ENCODE measurements at places on chromosomes 5 and 9. TPM values are rescaled to one million over a fixed set of nuclear protein-coding genes. Genes with fewer than 3 reads are reported as not detected.

- DNase-seq, result peak; percentile 51
These were observed 74.9 kb downstream of the MACROH2A1 start for GRCh38 chr5:135324160-135324559.

- DNase-seq, result no peak
These were observed 584.5 kb upstream of the DMAC1 start for GRCh38 chr9:8384091-8384490.

NPR2 gene
- total RNA-seq, result 26.1 TPM

GRCh38 chr9:137988051-137988450 is 110.5 kb downstream of the CACNA1B start:
- DNase-seq, result peak; percentile 47

DNA sequence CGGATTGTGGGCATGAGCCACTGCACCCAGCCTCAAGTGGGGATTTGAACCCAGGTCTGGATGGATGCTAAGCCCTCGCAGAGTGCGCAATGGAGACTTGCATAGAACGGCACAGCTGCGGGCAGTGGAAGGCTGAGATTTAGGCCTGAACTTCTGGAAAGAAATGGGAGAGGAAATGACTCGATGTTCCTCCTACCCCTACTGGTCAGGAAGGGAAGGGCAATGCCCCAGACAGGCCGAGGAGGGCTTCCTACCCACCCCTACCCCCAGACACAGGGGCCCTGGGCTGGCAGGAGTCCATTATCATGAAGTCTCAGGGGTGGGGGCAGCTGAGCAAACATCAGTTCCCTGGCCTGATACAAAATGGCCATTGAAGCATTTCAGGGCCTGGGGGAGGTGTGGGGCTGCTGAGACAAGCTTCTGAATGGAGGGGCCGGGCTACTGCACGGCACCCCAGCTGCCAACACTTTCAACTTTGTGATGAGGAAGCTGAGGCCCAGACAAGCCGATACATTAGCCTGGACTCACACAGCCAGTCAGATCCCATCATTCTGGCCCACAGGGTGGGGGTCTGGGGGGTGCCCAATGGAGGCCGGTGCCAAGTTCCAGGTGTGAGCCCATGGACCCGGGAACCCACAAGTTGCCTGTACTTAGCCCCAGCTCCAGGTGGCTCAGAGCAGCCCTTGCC is 13.5 kb upstream of the WDR38 start:
- DNase-seq, result no peak

C9 gene
- not detected for total RNA-seq

TEX10 gene
- 33.6 TPM for total RNA-seq

- DNase-seq, result no peak
These were observed 11.0 kb downstream of the CFAP95 start for GRCh38 chr9:69831611-69832010.

GRCh38 chr5:126988021-126988569 is 42.3 kb downstream of the MARCHF3 start:
- DNase-seq, result no peak

FOXE1 gene
- total RNA-seq, result 0.48 TPM

DNA sequence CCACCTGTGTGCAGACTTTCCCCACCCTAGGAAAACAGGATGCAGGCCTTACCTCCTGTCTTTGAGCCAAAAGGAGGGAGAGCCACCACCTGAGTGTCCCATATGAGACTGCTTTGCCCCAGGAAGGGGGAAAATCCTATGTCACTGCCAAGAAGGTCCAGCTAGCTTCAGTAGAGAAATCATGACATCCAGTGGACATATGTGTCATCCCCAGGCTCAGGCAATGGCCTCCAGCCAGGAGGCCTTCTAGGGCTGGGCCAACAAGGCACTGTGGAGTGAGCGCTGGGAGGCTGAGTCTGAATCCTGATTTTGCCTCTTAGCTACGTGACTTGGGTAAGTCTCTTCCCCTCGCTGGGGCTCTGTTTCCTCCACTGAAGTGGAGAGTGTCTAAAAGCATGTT is 60.2 kb downstream of the SMIM23 start:
- DNase-seq, result no peak

PCDHA3 gene
- 0.89 TPM for total RNA-seq

DNA sequence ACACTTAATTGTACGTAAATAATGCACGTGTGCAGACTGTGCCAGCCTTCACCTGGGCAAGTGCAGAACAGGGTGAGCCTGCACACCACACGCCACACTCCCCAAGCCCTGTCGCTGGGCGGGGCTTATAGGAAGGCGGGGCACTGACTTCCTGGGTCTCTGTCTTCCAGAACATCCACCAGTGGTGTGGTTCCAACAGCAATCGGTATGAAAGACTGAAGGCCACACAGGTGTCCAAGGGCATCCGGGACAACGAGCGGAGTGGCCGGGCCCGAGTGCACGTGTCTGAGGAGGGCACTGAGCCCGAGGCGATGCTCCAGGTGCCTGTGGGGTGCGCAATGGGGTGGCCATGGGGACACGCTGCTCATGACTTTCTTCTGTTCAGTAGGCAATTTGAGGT is 44.2 kb downstream of the GSN start:
- DNase-seq, result peak; percentile 58

GRCh38 chr5:95392593-95393182 is 1.5 kb downstream of the FAM81B start:
- DNase-seq, result no peak

CCT5 gene
- 140 TPM for total RNA-seq

UBE2B gene
- 65.3 TPM for total RNA-seq

FBXW11 gene
- 49.7 TPM for total RNA-seq

PPP3R2 gene
- total RNA-seq, result not detected

LECT2 gene
- total RNA-seq, result not detected

DNA sequence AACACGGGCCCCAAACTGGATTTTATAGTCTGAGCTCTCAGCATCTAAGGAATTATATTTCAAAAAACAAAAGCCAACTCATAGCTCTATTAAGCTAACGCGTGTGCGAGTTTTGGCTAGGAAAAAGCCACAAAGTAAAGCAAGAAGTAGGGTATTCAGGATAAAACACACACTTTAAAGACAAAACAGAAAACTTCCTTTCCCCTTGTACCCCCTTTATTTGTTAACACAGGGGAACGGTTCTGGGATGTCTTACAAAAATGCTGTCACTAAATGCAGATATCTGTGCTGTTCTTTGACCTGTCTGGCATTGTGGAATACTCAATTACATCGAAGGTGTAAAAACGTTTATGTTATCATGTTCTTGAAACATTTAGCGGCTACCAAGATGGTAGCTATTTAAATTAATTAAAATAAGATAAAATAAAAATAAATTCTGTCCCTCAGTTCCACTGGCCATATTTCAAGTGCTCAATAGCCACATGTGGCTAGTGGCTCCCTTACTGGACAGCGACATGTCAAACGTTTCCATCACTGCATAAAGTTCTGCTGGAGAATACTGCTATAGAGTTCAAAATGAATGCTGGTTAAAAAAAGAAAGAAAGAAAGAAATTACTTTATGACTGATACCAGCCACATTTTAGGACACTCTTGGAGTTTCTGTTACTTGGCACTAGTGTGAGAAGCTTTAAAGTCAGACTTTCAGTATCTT is 7.2 kb upstream of the MEF2C start:
- no peak for DNase-seq

DNA sequence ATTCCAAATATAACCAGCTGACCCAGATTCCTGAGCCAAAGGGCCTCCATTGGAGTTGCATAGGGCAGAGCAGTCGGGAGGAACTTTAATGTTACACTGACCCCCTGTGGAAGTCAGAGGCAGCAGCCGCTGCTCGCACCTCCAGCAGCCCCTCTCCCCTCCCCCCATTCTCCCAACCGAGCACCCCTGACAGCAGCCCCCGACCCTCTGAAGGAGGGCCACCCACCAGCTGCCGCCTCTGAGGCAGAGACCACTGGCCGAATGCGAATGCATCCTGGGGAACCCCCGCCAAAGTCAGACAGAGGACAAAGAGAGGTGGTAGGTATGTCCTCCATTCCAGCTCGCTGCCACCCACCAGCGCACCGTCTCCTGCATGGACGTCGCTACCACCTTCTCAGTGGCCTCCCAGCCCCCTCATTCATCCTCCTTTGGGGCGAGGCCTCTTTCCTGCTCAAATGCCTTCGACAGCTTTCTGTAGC is 231.0 kb downstream of the CDK5RAP2 start:
- DNase-seq, result no peak

GRCh38 chr5:154972476-154973080 is 31.7 kb downstream of the MRPL22 start:
- no peak for DNase-seq

CATSPER3 gene
- total RNA-seq, result not detected

ENTREP1 gene
- 8.6 TPM for total RNA-seq

DNA sequence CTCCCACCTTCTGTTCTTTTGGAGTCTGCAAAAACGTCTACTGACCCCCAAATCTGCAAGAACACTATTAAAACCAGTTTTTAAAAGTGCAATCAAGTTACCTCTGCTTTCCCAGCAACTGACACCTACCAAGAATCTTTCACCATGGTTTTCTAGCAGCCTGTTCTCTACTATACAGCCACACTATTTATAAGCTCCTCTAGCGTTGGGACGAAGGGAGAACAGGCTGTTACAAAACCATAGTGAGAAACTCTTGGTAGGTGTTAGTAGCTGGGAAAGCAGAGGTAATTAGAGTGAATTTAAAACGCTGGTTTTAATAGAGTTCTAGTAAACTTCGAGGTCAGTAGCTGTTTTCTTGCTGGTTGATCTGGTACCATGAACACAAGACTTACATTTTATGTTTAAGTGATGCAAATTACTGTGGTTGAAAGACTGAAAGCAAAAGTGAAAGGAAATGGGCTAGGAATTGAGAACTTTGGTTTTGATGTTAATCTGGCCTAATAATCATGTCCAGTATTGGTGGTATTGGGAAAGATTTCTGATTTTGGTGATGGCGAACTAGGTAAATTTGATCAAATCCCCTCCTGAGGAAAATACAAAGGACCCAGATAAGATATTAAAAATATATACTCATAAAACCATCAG is 5.3 kb downstream of the MROH2B start:
- no peak for DNase-seq

YIPF5 gene
- total RNA-seq, result 42.0 TPM

- peak; percentile 0 for DNase-seq
These were observed 61.1 kb upstream of the ARAP3 start for GRCh38 chr5:141742866-141743851.

GRCh38 chr5:27818888-27819287 is 780.5 kb upstream of the CDH9 start:
- no peak for DNase-seq

Measured in suprapubic skin (tissue), 4 donors.